ENCODE measurements at places on chromosomes 3 and 15.

DNA sequence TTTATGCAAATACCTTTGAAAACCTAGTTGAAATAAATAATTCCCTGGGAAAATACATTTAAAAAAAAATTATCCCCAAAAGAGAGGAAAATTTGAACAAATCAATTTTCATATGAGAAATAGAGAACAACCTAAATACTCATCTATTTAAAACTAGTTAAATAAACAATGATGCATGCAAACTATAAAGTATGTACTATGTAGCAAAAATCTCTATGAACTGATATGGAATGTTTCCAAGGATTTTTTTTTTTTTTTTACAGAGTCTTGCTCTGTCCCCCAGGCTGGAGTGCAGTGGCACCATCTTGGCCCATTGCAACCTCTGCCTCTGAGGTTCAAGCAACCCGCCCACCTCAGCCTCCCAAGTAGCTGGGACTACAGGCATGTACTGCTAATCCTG is 27.2 kb upstream of the B3GALNT1 start:
- no peak for DNase-seq

DNA sequence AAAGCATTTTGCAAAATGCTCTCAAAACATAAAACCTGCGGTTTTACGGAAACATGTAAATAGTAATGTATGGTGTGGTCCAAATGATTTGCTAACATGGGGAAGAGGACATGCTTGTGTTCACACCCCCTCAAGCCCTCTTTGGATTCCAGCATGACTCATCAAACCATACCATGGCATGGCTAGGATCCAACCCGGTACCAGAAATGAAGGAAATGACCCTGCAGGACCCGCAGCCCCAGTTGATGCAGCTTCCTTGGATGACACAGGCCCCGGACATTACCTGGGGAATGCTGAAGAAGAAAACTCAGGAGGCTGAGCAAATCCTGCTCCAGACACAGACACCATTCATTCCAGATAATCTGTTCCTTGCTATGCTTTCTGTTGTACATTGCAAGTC is 222.9 kb downstream of the DTWD1 start:
- DNase-seq, result no peak

- DNase-seq, result no peak
Measured at GRCh38 chr3:25906132-25906906, 116.4 kb downstream of the OXSM start.

DNA sequence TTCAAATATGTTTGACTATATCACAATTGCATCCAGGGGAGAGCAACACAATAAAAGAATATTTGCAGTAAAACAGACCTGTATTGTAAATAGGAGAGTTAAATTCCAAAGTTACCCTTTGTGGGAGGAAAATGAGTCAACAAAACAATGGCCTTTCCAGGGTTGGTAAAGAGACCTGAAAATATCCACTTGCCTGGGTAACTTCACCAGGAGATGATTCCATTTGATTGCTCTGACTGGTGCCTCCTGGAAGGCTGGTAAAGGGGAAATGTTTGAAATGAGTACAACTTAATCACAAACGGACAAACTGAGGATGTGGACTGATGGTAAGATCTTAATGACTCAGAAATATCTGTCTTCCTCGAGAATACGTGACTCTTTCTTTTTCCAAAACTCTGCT is 43.6 kb upstream of the SRGAP3 start:
- DNase-seq, result no peak

DNA sequence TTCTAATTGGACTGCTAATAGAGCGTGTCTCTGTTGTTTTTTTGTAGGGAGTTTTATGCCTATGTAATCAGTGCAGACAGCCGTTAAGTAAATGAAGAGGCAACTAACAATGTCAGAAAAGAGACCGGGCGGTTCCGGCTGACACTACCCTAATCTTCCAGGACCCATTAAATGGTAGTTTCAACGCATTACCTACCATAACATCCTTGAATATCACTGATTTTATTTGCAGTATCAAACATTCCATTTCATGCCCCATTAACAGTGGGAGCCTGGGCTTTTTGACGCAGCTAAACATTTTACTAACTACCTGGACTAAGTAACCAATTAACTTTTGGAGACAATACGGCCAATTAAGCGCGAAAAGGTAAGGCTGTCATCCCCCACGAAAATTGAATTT is 832.9 kb upstream of the NR2F2 start:
- DNase-seq, result no peak

GRCh38 chr15:91853948-91854638 is 585 bp downstream of the SLCO3A1 start:
- peak; percentile 29 for DNase-seq

DNA sequence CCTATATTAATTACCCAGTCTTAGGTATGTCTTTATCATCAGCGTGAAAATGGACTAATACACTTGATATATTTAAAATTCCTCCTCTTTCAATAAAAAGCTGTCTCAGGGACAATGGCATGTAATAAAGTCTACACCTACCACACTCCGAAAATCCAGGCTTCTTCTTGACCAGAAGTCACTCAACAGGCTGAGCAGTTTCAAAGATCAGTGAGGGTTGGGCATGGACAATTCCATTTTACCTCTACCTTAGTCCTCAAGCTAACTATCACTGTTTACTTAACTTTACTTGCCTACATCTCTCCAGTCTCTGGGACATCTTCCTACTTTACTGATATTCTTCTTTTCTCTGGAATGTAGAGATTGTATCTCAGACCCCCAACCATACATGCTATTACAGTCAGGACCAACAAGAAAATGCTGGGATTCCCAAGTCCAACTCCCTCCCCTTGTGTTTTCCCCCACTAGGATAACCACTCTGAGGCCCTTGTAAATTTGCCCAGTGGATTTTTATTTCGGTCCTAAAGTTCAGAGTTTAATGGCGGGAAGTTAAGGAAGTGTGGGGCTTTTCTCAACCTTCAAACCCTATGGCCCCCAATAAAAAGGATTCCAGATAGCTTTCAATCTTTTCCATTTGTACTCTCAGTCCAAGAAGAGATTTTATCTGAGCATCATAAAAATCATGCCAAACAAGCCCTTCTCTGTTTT is 137.1 kb upstream of the TSC22D2 start:
- no peak for DNase-seq

GRCh38 chr15:64558460-64559179 is 98.2 kb downstream of the ZNF609 start:
- DNase-seq, result no peak

GRCh38 chr3:30848087-30848779 is 46.2 kb downstream of the GADL1 start:
- no peak for DNase-seq

- DNase-seq, result no peak
Measured at GRCh38 chr3:73513260-73513659, 111.5 kb downstream of the PDZRN3 start.

DNA sequence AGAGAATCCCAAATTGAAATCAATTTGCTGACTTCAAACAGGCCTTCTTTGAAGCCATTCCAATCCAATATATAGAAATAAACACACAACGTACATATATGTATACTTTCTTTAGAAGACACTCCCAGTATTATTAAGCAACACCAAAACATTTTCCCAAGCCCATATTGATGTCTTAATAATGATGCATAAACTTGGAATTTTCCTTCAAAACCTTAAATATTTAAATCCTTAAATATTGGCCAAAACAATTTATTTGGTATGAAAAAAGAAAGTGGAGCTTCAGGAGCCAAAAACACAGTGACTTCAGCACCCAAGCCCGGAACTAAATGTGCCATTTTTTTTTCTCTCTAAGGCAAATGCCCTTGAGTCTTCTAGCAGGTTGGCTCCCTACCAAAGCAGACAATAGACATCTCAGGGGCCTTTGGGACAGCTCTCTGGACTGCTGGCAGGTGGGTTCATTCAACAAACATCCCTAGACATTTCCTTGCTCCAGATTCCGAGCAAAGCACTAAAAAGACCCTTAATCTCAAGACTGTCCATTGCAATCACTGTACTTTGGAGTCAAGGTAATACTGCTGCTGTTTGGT is 384.7 kb downstream of the NTRK3 start:
- DNase-seq, result no peak

DNA sequence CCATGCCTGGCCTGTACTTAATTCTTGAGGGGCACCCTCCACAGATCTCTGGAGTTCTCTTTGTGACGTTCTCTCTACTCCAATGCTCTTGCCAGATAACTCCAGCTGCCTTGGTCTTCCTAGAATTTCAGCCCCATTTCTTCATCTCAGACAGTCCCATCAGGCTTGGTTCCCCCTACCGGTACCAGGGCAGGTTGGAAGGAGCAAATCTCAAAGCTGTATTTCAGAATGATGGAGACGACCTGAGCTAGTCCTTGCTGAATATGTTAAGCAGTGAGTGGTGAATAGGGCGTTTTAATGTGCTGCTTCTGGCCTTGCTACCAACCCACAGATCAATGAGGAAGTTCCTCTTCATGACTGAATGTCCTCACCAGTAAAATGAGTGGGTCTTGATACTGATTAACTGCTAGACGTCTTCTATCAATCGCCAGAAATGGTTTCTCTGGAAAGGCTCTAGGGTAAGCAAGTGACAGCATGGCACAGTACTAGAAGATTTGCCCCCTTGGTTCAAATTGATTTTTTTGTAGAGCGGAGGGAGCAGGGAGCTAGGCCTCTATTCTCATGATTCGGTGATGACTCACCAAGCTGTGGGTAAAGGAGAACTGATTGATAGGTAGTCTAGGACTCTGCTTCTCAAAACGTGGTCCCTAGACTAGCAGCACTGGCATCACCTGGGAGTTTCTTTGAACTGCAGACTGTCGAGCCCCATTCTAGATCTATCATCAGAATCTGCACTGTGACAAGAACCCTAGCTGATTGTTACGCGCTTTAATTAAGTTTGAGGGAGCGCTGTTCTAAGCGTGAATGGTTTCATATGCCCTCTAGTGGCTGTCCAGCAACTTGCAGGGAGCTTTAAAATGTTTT is 67.8 kb downstream of the UBP1 start:
- peak; percentile 53 for DNase-seq

DNA sequence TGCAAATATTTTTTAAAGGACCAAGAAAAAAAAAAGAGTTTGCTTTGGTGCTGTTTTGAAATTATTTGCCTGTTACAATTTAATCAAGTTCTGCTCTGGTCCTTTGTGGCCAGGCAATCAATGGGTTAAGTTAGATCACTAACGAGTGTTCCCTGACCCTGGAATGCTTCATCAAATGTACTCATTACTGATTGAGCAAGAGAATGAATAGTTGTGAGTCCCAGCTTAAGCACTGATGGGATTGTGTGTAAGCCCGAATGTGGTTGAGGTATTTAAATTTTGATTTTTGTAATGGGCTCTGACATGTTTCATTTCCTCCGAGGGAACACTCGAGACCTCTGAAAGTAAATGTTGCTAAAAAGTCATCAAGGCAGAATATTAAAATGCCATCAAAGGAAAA is 699.1 kb downstream of the MCTP2 start:
- no peak for DNase-seq

GRCh38 chr15:70478251-70478990 is 284.9 kb downstream of the UACA start:
- peak; percentile 47 for DNase-seq

GRCh38 chr3:18010001-18010400 is 267.6 kb upstream of the TBC1D5 start:
- no peak for DNase-seq

DNA sequence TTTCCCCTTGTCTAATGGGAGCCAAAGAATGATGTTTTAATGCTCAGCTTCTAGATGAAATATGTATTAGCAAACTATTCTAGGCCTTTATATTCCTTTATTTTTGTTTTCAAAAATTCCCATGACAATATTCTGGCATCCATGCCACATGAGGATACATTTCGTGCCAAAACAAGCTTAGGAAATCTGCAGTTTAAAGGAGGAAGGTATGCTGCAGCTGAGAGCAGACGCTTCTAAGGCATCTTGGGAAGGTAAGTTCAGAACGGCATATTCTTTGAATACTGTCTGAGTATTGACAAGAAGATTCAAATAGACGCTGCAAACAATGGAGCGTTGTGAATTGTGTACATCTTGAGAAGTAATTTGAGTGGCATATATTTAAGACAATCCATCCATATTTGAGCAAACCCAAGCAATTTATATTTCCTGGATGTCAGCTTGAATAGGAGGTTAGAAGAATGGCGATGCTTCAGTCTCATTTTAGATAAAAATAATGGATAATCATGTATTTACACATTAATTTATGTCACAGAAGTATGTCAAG is 158.6 kb downstream of the RAP2B start:
- DNase-seq, result no peak

DNA sequence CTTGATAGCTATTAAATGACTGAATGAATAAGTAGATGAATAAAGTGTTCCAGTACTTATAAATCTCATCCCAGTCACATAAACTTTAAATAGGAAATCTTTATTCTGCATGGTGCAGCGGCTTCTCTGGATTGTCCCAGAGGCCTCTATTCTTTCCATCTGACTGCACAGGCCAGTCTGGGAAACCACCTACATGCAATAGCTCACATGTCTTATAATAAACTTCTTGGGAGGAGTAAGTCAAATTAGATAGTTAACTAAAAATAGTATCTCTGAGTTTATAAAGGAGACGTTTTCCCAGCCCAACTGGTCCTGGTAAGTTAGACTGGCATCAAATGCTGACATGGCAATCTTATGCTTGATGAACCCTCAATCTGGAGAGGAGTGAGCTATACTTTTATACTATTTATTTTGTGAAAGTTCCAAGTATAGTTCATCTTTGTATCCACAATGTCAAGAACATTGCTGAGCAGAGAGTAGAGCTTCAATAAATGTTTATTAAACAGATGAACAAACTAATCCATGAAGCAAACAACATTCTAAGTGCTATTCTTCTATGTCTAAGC is 417.6 kb downstream of the TIGIT start:
- no peak for DNase-seq

DNA sequence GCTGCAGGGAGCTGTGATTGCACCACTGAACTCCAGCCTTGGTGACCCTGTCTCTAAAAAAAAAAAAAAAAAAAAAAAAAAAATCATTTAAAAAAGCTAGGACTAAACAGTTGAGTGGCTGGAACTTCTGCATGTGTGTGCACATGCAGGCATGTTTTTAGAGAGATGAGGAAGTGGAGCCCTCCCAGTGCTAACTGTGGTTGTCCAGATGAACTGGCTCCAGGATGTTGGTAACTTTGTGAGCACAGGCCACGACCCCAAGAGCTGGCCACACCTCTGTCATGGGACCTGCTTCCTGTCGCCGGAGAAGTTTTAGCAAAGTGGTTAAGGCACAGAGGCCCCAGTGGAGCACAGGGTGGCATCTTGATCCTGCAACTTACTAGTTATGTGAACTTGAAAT is 27.0 kb downstream of the CHCHD6 start:
- DNase-seq, result no peak

DNA sequence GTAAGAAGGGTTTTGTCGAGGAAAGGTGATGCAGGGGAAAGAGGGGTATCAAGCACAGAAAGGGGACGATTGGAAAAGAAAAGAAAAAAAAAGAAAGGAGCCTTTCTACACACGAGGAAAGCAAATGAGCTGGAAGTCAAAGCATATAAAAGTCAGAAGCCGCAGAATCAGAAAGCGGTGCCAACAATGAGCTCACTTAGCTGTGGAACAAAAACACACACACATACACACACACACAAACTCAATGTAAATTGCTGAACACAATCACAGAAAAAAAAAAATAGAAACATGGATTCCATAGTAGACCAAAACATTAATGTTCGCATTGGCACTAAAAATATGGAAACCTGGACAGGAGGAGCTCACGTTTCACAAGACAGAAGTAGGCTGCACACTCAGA is 63.4 kb upstream of the FEZF2 start:
- DNase-seq, result no peak
